Right lung (tissue), 10 donors: ENCODE measurements at places on chromosomes 2 and 18. TPM values are rescaled to one million over a fixed set of nuclear protein-coding genes. Genes with fewer than 3 reads are reported as not detected.

The KIF5C gene
- 23.8 TPM for polyA plus RNA-seq

The PLEKHB2 gene
- polyA plus RNA-seq: 37.8 TPM

The ADCYAP1 gene
- polyA plus RNA-seq: 0.13 TPM

The LIMS4 gene
- polyA plus RNA-seq: 4.0 TPM

The CABYR gene
- 5.3 TPM for polyA plus RNA-seq

The CXCR4 gene
- 46.6 TPM for polyA plus RNA-seq

The B3GNT7 gene
- polyA plus RNA-seq: 3.4 TPM

The LRRFIP1 gene
- polyA plus RNA-seq: 125 TPM

The SERPINB12 gene
- polyA plus RNA-seq: not detected

The NPC1 gene
- polyA plus RNA-seq: 18.9 TPM

The SULT1C2 gene
- 30.1 TPM for polyA plus RNA-seq
